D341Med (cell line): ENCODE measurements at places on chromosomes 1 and 21.

GRCh38 chr1:44021156-44021555, 10.1 kb downstream of the SLC6A9 start:
- no peak for DNase-seq

DNA sequence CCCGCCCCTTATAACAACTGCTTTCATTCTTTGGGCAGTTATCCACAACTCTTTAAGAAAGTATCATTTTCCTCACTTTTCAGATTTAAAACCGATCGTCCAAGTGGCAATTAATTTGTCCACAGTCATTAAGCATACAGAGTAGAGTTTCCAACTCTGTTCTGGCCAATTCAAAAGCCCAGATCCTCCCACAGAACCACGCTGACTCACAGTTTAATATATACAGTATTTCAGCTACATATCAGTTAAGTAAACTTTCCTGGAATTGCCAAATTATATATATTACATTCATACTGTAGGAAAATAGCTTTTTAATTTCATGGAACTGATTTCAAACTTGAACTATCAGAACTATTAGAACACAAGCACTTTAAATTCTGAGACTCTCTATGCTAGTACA, 163.8 kb upstream of the ESRRG start:
- DNase-seq, result no peak

GRCh38 chr1:218996362-218996761, 177.3 kb upstream of the LYPLAL1 start:
- no peak for DNase-seq

GRCh38 chr1:52288286-52288685, 77.7 kb downstream of the CC2D1B start:
- no peak for DNase-seq

GRCh38 chr21:36134803-36135390, at the start of gene CBR3:
Gene CBR3, plus strand, starts transcription at chr21:36135079. Its CDS starts 114 bp downstream, at chr21:36135193.
- DNase-seq, result peak; percentile 63

- peak; percentile 75 for DNase-seq
Measured at GRCh38 chr1:202571719-202572339, 138.4 kb downstream of the SYT2 start.

DNA sequence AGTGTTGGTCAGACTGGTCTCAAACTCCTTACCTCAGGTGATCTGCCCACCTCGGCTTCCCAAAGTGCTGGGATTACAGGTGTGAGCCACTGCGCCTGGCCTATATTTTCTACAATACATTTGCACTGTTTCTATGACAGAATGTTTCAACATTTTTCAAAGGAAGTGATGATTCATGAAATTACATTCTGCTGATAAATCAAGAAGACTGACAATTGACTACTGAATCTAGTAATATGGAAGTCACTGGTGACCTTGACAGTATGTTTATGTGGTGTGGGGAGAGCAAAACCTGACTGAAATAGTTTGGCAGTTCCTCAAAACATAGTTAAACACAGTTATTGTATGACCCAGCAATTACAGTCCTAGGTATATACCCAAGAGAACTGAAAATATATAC, 18.1 kb downstream of the LRIF1 start:
- no peak for DNase-seq

GRCh38 chr1:60419023-60419422, 345.5 kb upstream of the C1orf87 start:
- DNase-seq, result no peak

- DNase-seq, result peak; percentile 83
Measured at GRCh38 chr1:85137660-85138059, 63.2 kb downstream of the SYDE2 start.

GRCh38 chr1:41823471-41823870, 95.3 kb downstream of the HIVEP3 start:
- no peak for DNase-seq

DNA sequence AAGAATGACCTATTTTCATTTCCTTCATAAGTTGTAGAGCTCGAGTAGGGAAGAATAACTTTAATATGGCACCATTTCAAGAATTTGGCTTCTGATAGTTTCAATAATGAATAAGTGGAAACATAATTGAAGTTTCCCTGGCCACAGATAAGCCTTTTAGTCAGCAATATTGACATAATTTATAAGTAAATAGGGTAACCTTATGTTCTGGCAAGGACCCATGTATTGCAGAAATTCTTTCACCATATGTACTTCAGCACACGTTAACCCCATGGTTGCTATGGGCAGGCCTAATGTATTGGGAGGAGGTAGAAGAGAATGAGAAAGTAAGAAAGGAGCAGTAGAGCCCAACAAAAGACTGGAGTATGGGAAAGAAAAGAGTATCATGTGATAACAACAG, 25.4 kb downstream of the MDM4 start:
- DNase-seq, result no peak

- no peak for DNase-seq
Measured at GRCh38 chr1:221344693-221345092, 397.2 kb downstream of the DUSP10 start.

- peak; percentile 58 for DNase-seq
Measured at GRCh38 chr1:150235294-150235851, 539 bp downstream of the ANP32E start.

- no peak for DNase-seq
Measured at GRCh38 chr1:67629370-67630075, 55.5 kb upstream of the GADD45A start.

GRCh38 chr1:16172964-16173446, 17.1 kb upstream of the EPHA2 start:
- DNase-seq, result no peak

DNA sequence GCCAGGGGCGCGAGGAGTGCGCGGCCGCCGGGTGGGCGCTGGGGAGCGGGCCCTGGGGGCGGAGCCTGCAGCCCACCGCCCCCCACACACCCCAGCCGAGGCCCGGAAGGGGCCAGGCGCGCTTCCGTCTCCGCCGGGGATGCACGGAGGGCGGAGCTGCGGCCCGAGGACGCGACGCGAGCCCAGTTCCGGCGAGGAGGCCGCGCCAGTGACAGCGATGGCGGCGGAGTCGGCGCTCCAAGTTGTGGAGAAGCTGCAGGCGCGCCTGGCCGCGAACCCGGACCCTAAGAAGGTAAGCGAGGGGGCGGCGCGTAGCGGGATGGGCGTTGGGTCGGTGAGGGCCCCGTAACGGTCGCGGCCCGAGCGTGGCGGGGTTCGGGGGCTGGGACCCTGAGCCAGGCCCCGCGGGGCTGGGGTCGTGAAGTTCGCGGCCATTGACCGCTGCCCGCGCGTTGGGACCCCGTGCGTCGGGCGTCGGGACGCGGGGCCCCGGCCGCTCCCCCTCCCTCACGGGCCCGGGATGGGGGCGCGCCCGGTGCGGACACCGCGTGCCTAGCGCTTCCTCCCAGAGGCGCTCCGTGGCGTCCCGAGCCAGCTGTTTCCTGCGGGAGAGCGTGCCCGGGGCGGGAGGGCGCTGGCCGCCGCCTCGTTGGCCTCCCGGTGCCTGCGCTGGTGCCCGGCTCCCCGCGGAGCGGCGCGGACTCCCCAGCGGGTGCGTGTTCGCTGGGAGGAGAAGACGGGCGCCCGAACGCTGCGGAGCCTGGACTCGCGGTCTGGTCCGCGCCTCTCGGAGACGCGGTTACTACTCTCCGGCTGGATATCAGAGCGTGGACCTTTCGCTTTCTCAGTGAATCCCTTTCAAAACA, at the start of gene ELOA:
Gene ELOA (plus strand): TSS at position 185 of the 866 bp plus-strand sequence. CDS start 33 bp downstream, at position 218.
- DNase-seq, result peak; percentile 94

DNA sequence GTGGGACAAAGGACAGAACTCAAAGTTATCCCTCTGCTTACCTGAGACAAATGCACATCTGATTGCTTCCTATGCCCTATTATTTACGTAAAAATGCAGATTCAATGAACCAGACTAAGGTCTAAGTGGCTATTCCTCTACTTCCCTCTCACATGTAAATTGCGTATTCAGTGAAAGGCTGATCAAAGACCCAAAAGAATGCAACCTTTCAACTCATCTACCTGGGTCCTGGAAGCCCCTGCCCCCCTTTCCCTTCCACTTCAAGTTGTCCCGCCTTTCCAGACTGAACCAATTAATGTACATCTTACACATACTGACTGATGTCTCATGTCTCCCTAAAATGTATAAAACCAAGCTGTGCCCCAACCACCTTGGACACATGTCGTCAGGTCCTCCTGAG, 14.6 kb downstream of the SSX2IP start:
- no peak for DNase-seq

- no peak for DNase-seq
Measured at GRCh38 chr1:177789956-177790355, 179.9 kb downstream of the SEC16B start.

DNA sequence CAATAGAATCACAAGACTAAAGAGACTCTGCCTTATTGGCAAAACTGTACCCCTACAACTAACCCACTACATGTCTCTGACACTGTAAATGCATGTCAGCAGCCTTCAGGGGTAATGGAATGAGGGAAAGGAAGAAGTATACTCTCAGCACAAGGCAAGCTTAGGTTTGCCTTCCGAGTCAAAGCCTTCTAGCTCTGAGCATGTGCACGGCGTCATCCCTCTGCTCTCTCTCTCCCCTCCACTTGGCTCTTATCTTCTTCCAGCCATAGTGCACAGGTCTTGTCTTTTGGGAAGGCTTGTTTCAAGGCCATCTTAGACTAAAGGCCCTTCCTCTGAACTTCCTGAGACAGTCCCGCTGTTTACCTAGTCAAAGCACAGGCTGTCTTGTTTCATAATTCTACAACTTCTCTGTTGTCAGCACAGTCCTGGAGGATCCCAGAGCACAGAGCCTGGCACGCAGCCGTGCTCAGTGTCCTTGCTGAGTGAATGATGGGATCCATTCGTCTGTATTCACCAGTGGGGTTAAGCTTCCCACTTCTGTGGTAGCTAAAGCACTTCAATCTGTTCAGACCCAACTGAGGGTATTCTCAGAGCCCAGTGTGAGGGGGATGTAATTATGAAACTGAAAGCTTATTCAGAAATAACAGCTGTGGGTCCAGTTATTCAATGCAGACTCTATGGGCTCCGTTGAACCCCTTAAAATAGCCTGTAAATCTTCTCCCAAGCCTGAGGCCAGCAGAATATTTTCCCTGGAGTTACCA, 166.5 kb upstream of the PLD5 start:
- DNase-seq, result no peak

DNA sequence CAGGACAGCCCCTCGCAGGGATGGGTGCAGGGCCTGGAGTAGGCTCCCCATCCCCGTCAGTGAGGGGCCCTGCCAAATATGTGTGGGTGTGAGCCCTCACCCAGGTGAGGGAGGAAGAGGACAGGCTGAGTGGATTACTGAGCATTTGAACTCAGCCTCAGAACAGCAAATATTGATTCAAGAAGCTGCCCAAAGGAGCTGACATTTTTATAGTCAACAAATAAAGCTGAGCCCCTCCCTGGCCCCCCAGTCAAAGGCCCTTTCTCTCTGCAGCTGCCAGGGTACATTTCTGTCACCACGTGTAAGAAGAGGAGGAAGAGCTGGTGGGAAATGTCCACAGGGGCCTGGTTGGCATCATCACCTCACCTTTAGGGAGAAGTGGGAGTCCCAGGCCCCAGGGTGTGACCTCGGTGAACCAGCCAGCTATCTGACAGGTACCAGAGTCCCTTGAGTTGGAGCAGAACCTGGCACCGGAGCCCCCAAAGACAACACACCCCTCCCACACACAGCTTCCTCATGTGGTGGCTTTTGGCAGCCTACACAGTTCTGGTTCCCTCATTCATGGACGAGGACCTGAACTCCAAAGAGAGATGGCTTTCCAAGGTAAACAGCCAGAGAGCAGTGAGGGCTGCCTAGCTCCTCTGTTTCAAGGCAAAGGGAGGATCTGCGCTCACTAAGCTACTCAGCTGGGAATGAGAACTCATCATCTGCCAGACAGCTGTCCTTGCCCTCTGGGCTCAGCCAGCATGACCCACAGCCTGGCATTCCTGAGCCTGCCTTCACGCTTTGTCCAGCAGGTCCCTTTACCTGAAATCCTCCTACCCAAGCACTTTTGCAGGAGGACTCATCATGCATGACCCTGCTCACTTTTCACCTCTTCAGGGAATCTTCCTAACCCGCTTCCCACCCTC, 43.0 kb upstream of the TENT5C start:
- peak; percentile 6 for DNase-seq

DNA sequence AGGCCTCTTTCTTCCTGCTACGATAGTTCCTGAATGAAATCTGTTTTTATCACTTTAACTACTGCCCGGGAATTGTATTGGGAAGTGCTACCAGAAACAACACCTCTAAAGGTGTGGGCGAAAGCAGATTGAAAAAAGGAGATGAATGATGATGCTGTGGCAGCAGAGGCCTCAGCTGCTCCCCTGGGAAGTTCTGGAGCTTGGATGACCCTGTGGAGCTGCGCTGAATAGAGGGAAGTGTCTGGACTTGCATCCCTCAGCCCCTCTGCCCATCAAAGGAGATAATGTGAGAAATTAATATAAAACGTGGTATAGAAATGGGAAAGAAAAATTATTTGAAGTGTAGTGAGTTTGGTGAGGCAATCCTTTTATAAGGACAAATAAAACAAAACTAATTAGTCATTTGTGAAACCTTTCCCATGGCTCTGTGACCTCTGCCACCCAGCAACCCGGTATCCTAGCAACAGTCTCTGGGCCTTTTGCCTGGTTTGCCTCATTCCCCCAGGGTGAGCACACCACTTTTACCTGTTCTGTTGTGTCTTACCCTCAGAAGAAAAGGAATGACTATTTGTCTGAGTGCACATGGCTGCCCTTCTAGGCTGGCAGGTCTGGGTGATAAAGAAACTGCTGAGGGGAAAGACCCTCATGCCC, 21.3 kb downstream of the OVAAL start:
- no peak for DNase-seq

DNA sequence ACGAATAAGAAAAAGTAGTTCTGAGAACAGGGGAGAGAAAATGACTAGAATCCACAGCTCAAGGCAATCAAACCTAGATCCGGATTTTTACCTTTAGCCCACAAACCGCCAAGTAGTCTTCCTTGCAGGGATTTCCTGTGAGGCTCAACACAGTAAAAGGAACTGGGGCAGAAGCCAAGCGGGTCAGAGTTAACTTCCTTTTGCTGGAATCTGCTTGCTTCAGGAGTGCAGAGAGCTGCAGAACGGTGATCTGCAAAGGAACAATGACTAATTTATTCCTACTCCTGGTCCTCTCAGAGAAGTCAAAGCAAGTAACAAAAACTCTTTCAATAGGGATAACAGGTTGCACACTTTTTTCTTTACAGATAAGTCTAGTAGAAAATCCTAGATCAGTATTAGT, 53.4 kb downstream of the UBR4 start:
- DNase-seq, result no peak

DNA sequence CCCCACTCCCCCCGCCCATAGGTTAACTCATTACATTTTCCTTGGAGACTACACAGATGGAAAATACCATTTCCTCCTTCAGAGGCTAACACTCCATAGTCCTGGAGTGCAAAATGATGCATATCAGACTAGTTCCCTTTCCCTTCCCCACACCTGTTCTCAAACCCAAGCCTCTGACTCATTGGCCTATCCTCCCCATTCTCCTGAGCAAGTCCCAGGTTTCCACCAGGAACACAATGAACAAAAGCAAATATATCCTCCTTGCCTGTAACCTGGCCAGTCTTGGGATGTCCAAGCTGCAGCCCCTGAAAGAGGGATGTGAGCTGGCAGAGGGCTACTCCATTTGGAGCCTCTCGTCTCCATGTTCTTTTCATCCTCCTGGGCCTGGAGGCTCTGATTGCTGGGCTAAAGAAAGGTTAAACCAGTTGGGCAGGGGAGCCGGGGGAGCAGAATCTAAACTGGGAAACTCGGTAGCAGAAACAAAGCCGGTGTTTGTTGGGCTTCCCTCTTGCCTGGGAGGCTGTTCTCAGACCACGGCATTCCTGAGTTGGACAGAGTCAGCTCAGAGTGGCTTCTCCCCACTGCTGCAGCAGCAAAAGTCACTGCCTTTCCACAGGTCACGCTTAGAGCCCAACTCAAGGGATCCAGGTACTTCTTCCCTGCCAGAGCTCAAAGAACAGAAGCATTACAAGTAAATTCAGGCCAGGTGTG, 13.9 kb downstream of the SSR2 start:
- peak; percentile 22 for DNase-seq

- no peak for DNase-seq
Measured at GRCh38 chr1:8822373-8823294, 5.2 kb upstream of the RERE start.

- no peak for DNase-seq
Measured at GRCh38 chr1:223741861-223742260, 29.5 kb downstream of the CAPN2 start.
